ENCODE measurements at places on chromosomes 13 and 19.

GRCh38 chr19:58572026-58572817 is 913 bp downstream of the MZF1 start:
- DNase-seq, result no peak

DNA sequence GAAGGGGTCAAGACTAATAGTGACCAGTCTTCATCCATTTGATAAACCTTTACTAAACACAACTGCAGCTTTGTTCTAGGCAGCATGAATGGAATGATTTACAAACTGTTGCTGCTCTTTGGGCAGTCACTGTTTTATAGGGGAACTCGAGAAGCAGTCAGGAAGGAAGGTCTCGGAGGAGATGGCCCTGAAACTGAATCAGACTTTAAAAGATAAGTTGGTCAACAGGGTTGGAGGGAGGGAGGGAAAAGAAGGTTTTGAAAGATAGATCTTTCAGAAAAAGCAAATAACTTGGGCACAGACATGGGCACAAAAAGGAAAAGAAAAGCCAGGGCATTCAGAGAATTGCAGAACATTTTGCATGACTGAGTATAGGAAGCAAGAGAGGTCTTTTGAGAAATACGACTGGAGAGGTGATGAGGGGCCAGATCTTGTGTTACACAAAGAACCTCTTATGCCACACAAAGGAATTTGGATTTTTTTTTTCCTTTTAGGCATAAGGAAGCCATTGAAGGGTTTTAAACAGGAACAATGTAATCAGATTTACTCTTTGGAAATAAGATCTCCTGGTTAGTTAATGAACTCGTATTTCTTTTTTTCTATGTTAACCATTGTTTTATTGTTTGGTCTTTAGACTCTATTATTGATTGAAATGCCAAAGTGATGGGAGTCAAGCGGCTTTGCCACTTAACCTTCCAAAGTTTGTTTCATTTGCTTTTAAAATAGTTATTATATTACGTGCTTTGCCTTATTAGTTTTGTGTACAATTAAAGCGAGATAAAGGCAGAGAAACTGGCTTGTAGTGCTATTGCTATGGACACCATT is 37.5 kb upstream of the SACS start:
- DNase-seq, result no peak

GRCh38 chr13:80716610-80717081 is 375.7 kb upstream of the SPRY2 start:
- no peak for DNase-seq

DNA sequence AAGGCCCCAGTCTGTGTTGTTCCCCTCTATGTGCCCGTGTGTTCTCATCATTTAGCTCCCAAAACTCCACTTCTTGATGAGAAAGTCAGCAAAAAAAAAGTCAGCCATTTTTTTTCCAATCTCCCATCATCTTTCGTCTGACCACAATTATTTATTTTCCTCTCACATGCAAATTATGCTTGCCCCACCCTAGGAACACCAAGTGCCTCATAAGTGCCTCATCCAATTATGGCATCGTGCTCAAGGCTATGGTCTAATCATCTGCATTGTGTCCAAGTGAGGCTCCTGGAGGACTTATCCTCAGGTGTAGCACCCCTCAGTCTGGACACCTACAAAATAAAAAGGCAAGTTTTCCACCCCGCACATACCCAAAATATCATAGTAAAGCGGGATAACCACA is 20.8 kb upstream of the IPO5 start:
- no peak for DNase-seq

- peak; percentile 75 for DNase-seq
Measured at GRCh38 chr19:46529622-46530451, 34.2 kb upstream of the PNMA8B start.

GRCh38 chr13:99250982-99251825 is 7.0 kb downstream of the GPR18 start:
- no peak for DNase-seq

DNA sequence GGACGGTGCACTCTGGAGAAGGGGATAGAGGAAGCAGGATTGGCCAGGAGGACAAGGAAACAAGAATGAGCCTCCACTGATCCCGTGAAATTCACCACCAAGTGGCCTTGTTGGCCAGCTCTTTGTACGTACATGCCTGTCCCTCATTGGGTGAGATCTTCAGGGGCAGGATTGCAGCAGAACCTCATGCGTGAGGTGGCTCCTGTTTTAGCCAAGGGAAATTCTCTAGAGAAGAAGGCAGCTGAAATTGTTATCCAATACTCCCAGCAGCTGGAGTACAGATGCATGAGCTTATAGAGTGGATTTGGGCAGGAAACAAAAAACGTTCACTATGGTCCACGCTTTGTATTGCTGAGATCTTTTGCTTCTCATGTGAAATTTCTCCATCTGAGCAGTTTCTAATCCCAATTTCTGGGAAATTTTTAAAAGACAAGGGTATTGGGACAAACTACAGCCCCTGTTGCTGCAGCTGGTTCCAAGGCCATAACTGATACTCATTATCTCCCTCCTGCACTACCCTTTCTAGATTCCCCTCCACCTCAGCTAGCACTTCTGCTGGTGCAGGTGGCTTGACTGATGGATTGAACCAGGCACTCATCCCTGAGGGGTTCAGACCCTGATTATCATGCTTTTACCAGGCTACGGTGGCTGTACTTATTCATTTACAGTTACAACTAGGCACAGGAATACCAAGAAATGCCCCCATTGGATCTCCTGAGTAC is 3.9 kb upstream of the RNF6 start:
- DNase-seq, result no peak

GRCh38 chr19:10828981-10829821 is 6.8 kb downstream of the TMED1 start:
- DNase-seq, result no peak

- DNase-seq, result no peak
Measured at GRCh38 chr13:83498045-83498444, 384.2 kb downstream of the SLITRK1 start.

DNA sequence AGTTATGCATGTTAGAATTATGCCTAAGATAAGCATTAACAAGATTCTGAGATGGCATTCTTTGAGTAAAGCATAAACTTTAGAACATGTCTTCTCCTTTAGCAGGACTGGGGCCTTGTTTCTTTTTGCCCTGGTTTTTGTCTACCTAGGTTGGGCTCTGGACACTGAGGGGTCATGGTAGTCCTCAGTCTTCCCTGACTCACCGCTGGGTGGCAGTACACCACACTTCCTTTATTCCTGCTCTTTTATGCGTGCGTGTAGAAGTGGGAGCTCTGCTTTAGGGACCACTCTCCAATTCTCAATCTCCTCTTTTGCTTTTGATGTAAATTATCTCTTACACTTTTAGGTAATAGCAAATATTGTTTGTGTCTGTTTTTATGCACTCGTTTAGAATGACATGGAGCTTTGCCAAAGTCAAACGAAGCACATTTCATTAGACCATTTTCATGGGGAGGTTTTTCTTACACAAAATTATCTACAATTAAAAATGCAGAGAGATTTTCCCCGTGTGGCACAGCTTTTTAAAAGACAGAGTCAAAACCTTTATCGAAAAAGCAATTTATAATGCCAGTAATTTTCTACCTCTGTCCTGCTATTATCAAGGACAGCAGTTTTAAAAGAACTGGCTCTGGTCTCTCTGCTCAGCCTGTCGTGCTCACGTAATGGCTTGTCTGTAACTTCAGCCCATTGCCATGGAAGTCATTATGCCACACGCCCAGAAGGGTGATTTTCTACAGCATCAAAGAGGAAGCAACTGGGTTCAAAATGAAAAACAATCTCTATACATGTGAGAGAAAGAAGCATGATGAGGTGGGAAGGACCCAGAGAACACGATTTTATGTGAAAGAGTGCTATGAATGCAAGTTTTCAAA is 413.9 kb downstream of the COG6 start:
- peak; percentile 69 for DNase-seq

GRCh38 chr13:27264181-27264580 is 6.4 kb upstream of the RASL11A start:
- no peak for DNase-seq

GRCh38 chr13:73984949-73985691 is 149.1 kb downstream of the KLF12 start:
- peak; percentile 60 for DNase-seq

DNA sequence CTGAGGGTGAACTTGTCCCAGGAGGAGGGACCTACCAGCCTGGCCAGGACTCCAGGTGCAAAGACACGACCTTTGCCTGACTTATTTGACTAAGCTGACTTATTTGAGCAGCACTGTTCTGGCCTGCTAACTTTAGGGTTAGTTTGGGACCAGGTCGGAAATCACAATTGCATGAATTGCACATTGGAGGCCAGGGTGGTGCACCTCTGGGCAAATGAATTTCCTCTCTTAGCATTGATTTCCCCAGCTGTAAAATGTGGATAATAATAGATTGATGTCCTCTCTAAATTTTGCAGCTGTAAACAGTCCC is 1.4 kb upstream of the BST2 start:
- DNase-seq, result no peak

All from CD4-positive, CD25-positive, alpha-beta regulatory T cell (primary cell).